ENCODE measurements at places on chromosomes 2 and 18. TPM values are rescaled to one million over a fixed set of nuclear protein-coding genes. Genes with fewer than 3 reads are reported as not detected.

Gene TDRD15
- total RNA-seq, result not detected

Gene VSNL1
- total RNA-seq, result 0.28 TPM

Gene BAZ2B
- total RNA-seq, result 42.1 TPM

Gene SLC5A7
- total RNA-seq, result not detected

Gene RAB17
- total RNA-seq, result not detected

Gene PTPRN
- total RNA-seq, result 5.2 TPM

Gene PROKR1
- total RNA-seq, result not detected

Gene CACNB4
- 0.36 TPM for total RNA-seq
